ENCODE measurements at places on chromosomes 4 and X.

DNA sequence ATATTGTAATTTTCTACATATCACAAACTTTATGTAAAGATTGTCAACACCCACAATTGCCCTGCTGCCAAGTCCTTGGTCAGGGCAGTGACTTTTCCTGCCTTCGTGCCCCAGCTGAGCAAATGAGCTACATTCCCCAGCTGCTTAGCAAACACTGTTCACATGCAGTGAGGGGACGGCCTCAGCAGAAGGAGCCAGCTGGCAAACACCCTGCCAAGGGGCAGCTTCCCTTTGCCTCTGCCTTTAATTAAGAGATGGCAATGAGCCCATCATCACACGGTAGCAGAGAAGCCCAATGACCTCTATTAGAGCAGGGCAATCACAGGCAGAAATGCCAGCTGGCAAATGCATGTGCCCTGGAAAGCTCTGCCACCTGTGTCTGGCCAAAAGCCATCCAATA is 253.4 kb downstream of the EPHA5 start:
- DNase-seq = no peak

- peak; percentile 87 for DNase-seq
Observed at GRCh38 chr4:114281164-114281960, 301.9 kb upstream of the ARSJ start.

DNA sequence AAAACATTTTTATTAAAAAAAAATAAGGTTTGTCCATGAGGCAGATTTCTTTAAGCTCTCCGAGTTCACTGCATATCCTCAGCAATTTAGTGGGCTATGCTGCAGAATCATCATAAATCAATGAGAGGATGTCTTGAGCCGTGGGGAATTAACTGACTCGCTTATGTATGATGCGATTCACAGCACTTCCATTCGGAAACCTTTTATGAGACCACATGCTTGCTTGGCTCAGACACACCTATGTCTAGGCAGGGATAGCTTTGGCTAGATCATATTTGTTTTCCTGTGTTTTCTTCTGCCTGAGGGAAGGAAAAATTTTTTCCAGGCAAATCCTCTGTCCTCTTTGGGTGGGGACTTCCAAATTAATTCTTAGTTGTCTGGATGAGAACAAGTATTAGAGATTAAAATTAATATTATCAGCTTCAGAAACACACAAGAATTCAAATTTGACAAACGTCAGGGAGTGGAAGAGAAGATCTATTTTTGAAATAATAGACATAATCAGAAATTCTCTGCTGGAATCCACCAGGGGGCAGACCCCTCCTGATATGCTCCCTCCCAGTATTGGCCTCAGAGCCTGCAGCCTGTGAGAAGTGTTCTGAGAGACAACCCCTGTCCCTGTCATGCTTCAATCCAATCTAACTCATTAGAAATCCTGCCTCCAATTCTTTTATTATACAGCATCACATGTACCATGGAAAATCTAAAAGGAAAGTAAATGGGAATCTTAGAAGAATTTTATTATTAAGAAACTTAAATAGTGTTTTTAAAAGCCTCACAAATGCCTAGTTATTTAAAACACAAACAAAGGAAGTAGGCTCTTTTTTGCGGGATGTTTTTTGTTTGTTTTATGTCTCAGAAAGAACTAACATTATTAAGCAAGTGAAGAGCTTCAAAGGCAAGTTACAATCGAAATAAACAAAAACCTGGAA is 345.1 kb upstream of the TACR3 start:
- DNase-seq = no peak

DNA sequence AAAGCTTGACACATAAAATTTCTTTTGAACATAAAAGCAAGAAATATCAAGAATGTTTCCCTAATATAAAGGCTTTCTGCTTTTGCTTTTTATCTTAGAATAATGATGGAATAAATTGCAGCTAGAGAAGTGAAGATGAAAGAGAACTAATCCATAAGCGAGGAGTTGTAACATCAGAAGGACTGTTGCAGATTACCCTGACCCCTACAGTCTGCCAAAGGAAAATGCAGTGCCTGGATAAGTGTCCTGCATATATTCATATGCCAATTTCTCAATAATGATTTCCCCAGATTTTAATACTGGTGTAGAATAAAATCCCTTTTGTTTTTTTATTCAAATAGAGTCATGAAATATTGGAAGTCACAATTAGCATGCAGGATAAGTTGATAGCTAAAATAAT is 115.9 kb downstream of the MAGEC2 start:
- no peak for DNase-seq

DNA sequence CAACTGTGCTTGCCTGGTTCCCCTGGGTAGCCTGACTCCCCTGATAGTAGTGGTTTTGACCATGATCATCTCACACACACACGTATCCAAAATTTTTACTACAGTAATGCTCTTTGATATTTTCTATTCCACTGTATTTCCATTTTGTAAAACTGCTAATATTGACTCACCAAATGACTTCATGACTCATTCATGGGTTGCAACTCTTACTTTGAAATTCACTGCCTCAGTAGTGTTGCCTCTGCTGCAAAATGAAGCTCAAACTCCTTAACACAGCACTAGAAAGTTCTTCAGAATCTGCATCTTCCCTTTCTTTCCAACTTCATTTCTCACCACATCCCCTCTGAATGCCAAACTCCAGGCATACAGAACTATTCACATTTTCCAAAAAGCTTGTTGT is 20.3 kb downstream of the QRFPR start:
- DNase-seq = no peak

DNA sequence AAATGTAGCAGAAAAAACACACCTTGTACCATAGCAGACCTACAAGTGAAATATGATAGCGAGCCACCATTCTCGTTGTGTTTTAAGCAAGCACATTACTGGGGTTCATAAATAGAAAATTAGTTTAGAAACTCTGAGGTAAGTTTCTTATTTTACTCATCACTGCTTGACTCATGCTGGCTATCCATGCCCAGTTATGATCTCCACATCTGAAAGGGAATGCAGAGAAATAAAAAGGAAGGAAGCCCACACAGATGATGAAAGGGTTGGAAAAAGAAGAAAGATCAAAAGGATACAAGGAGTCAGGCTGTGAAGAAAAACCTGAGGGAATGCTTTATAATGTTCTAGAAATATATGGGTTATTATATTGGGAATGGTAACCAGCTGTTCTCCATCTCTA is 54.5 kb downstream of the CAMK2D start:
- DNase-seq = no peak

- no peak for DNase-seq
Observed at GRCh38 chr4:173247321-173247720, 78.7 kb downstream of the GALNT7 start.

DNA sequence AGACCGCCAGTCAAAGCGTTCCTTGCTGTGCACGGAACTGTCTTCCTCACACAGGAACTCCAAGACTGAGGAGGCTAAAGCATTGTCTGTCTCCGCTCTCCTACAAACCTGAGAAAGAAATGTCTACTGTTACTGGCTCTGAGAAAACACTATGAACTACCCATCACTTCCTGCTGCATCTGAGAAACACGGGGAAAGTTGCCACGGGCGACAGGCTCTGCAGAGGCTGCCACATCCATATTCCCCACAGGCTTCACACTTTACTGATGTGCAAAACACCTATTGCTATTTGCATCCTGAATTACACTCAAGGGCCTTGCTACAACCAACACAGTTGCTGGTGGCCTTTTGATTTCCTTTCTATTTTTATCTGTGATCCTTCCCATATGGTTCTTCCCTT is 59.0 kb downstream of the AFAP1 start:
- DNase-seq = no peak

GRCh38 chr4:173195109-173195508 is 26.5 kb downstream of the GALNT7 start:
- no peak for DNase-seq

DNA sequence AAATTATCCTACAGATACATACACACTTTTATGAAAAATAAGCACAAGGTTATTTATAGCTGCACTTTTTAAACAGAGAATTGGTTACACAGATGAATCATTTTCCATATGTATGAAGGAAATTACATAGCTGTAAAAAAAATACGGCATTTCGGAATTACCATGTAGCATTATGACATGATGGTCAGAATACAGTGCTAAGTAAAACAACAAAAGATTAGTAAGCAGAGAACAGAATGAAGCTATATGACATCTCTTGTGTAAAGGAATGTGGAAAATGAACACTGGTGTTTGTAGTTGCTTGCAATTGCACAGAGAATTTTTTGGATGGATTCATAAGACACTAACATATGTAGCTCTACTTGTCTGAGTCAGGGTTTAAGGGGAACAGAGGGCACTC is 1222.0 kb upstream of the PRKX start:
- no peak for DNase-seq

GRCh38 chr4:177726111-177726510 is 283.9 kb upstream of the AGA start:
- no peak for DNase-seq

GRCh38 chrX:154541896-154542722 is 4.5 kb downstream of the G6PD start:
- DNase-seq = peak; percentile 72

DNA sequence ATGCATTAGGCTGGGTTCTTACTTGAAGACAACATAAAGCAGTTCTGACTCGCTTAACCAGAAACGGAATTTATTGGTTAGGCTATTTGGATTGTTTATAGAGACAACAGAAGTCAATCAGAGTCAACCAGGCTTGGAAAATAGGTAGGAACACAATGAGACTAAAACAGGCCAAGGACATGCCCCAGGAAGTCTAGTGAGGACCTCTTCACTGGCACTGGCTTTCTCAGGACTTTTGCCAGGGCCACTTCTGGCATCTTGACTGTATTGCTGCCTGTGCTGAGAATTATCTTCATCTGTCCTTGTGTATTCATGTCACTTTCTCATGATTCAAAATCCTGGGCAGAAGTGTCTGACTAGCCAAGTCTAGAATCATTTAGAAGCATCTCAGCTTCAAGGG is 19.6 kb downstream of the PGAM4 start:
- DNase-seq = no peak

GRCh38 chr4:127174616-127175015 is 458.1 kb upstream of the INTU start:
- DNase-seq = no peak

Measured in AG04449 (cell line).